ENCODE measurements at places on chromosomes 4 and X.

GRCh38 chr4:36269101-36269500 is 12.3 kb upstream of the DTHD1 start:
- DNase-seq = no peak

- DNase-seq = no peak
Measured at GRCh38 chr4:98688411-98689290, 30.2 kb upstream of the TSPAN5 start.

DNA sequence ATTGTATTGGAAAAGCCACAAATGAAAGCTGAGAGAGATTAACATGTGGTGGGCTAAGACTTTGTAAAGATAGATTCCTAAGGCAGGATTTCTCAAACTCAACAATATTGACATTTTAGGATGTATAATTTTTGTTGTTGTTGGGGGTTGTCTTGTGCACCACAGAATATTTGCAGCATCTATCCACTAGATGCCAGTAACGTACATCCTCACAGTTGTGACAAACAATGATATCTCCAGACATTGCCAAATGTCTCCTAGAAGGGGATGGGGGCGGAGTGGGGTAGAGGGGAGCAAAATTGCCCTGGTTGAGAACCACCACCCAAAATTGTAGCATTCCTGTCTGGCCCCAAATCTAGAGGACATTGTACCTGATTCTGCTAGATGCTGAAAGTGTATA is 14.7 kb upstream of the CBR4 start:
- no peak for DNase-seq

- DNase-seq = no peak
Measured at GRCh38 chr4:187084701-187085100, 361.0 kb upstream of the FAT1 start.

DNA sequence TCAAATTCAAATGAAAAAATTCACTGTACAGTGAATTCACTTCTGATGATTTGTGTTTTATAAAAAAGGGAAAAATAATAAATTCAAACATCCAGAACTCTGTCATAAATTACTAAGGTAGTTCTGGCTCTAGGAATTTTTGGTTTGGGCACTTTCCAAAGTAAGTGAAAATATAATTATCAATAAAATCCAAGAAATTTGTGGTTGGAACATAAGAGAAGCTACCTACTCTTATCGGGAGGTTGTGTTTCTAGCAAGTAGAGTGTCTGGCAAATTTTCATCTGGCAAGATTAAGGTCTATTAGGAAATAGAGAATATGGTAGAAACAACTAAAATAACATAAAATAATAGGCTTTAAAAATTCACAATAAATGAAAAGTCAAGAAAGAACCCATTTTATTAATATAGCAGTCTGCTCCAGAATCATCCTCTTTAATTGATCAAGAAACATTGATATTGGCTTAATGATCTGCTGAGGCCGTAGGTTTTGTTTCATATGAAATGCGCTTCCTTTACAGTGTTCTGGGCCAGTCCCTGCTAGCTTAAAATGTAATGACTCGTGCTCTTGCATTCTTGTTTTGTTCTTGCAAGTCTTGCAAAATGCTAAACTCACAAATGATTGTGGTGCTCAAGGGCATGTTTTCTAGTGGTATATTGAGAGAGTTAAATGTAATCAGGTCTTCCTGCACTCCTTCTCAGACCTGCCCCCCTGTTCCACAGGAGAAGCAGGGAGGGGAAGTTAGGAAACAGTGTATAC is 331.4 kb downstream of the RAPGEF2 start:
- DNase-seq = no peak

- DNase-seq = no peak
Measured at GRCh38 chr4:53905276-53905940, 159.0 kb downstream of the CHIC2 start.

DNA sequence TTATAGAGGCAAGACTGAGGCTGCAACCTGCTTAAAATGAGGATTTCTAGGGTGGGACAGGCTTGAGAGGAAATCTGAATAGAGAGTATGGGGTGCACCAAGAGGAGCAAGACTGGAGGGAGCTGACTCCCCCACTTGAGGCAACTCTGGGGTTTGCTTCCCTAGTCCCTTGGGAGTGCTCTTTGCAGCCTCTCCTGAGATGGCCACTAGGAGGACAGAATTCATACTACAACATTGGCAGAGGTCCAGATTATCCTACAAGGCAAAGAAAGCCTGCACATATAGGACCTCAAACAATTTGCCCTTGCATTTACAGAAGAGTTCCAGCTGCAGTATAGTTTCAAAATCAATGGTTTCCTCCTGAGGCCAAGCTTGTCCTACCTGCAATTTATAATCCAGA is 830.9 kb downstream of the TECRL start:
- DNase-seq = no peak

DNA sequence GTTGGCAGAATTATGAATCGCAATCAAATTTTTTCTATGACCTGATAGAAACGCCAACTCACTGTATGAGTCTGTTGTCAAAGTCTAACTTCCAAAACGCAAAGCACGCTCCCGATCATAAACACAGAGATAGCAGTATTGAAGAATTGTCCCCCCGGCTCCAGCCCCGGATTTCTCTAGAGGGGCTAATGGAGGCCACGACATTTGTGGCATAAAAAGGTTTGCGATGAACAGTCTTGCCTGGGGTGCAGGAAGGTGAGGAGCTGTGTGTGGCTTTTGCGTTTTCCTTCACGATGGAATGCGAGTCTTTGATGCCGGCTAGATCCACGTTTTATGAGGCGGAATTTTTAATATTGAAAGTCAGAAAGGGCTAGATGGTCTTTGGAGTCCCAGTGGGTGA is 183.0 kb downstream of the CRLF2 start:
- no peak for DNase-seq

GRCh38 chrX:132810964-132811712 is 147.3 kb downstream of the HS6ST2 start:
- DNase-seq = no peak

- no peak for DNase-seq
Measured at GRCh38 chr4:106493086-106493485, 124.5 kb upstream of the GIMD1 start.

- DNase-seq = no peak
Measured at GRCh38 chr4:100509386-100509785, 8.4 kb downstream of the EMCN start.

- DNase-seq = no peak
Measured at GRCh38 chr4:18405054-18405453, 383.5 kb upstream of the LCORL start.

DNA sequence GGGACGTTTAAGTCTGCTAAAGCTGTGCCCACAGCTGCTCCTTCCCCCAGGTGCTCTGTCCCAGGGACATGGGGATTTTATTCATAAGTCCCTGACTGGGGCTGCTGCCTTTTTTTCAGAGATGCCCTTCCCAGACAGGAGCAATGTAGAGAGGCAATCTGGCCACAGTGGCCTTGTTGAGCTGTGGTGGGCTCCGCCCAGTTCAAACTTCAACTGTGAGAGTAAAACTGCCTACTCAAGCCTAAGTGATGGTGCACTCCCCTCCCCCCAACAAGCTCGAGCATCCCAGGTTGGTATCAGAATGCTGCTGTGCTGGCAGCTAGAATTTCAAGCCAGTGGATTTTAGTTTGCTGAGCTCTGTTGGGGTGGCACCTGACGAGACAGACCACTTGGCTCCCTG is 1371.4 kb downstream of the ADGRL3 start:
- no peak for DNase-seq

- DNase-seq = no peak
Measured at GRCh38 chr4:48268956-48269860, at the start of gene TEC. Gene TEC, minus strand, starts transcription at chr4:48269838. Its CDS starts 41,224 bp downstream, at chr4:48228614.

DNA sequence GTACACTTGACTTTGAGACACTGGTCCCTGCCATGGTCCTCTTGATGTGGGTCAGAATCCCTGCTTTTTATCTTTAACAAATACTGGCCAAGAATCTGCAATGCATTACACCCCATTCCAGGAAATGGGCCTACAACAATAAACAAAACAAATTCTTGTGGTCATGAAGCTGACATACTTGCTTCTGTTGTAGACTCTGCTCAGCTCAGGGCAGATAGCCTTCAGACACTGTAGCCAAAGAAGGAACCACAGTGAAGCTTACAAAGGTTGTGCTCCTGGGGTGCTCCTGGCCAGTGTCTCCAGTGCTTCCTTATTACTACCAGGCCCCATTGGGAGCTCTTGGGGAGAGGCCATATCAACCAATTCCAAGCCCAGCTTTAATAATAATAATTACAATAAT is 21.8 kb downstream of the KIAA1210 start:
- no peak for DNase-seq

GRCh38 chr4:128570387-128570975 is 239.0 kb upstream of the JADE1 start:
- no peak for DNase-seq

DNA sequence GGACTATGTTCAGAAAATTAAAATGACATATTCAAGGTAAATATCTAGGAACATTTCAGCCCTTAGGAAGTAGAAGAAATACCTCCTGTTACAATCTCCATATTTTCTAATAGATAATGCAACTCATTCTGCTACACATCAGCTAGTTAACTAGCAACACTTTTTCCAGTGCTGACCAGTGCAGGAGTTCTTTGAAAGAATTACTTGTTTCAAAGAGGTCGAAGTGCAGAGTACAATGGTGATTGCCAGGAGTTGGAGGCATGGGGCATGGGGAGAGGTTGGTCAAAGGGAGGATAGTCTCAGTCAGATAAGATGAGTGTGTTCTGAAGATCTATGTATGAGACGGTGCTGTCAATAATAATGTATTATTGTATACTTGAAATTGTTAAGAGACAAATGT is 53.1 kb downstream of the MTNR1A start:
- no peak for DNase-seq

DNA sequence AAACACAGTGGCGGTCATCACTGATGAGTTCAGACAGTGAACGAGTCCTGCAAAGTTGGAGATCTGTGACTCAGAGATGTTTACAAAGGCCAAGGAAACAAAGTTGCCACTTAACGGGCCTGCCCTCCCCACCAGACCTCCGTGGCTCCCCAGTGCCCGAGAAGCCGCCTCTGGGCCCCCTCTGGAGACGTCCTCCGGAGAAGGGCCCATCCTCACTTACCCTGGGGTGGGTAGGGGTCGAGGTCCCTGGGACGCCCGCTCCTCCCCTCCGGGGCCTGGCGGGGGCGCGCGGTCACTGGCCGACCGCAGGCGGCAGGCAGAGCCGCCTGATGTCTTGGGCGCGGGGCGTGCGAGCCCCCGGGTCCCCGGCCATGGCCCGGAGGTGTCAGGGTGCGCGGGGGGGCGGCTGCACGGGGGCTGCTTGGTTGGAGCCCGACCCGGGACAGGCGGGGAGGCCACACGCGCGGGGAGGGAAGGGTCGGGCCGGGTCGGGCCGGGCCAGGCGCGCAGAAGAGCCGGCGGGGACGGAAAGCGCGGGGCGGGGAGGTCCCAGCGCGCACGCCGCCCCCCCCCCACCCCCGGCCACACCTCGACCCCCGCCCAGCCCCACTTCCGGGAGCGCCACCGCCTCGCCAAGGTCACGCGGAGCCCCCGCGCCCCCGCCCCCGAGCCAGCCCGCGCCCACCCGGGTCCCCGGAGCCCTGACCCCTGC is 529 bp downstream of the DHRSX start:
- DNase-seq = no peak

DNA sequence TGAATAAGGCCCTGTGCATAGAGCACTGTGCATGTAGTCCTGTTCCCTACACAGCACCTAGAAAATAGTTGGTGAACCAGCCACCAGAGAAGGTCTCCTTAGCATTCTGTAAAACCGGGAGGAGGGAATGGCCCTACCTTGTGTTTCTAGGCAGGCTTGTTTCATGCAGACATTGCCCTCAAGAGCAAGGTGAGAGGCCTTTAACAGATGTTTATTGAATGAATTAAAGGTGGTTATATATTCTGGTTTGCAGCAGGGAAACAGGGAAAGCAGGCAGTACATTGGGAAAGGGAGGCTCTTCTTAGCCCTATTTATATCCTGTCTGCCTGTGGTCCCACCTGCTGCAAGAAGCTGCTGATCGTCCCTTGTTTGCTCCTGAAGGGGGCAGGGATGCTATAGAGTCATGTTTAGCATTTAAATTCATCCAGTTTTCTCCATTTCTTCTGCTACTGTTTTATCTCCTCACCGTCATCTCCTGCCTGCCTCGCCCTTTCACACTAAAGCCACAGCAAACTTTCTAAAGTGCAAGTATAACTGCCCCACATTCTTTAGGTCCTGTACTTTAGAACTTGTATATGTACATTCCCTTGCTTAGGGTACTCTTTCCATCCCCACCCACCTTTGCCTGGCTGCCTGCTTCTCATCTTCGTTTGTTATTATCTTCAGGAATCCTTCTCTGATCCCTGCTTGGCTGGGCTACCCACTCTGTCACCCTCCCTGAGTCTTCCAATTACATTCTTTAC is 60.3 kb downstream of the EGF start:
- no peak for DNase-seq

DNA sequence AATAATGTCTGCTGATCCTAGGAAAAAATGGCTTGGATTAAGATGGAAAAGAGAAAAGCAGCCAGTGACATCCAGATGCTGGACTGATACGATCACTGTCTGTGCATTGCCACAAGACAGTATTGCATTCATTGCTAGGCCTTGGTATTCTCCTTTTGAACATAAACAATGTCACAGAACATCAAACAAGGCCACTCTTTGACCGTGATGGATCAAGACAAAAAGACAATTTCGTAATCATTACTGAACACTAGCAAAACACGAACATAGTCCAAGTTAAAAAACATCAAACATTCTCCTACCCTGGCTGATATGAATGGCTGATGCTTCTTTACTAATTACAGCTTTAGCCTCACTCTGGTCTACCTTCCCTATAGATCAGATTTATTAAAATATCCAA is 374.1 kb upstream of the CXorf51B start:
- no peak for DNase-seq

- no peak for DNase-seq
Measured at GRCh38 chr4:41174444-41174843, 39.9 kb downstream of the APBB2 start.

- peak; percentile 54 for DNase-seq
Measured at GRCh38 chr4:140359562-140360427, 13.7 kb upstream of the SCOC start.

GRCh38 chrX:24694825-24695224 is 1.1 kb downstream of the POLA1 start:
- DNase-seq = no peak

- no peak for DNase-seq
Measured at GRCh38 chr4:184375027-184375426, 99.3 kb downstream of the IRF2 start.

DNA sequence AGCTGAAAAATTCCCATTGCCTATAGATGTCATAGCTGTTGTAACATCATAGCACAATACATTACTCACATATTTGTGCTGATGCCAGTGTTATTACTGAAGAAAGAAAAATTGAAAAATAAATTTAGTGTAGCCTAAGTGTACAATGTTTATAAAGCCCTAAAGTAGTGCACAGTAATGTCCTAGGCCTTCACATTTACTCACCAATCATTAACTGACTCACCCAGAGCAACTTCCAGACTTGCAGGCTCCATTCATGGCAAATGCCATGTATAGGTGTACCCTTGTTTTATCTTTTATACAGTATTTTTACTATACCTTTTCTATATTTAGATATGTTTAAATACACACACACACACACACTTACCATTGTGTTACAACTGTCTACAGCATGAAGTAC is 265.4 kb upstream of the MAGEB18 start:
- no peak for DNase-seq

Data from NCI-H187 (cell line).